ENCODE measurements at places on chromosomes 2 and 18.

- no peak for DNase-seq
Observed at GRCh38 chr18:59041296-59041695, 98.4 kb upstream of the SEC11C start.

DNA sequence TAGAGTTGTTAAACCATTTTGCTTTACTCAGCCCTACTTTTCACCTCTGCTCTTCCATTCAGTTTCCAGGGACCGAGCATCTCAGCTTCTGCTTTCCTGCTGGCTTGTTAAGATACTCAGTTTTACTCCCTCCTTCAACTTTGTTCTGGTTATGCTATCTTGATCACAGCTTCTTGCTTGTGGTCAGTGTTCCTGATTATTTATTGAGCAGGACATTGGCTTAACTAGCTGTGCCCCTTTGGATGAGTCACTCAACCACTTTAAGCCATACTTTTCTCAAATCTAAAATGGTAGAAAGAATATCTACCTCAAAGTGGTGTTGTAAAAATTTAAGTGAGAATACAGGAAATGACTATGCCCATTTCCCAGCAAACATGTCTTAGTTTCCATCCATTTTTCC, 124.0 kb downstream of the KYNU start:
- DNase-seq = no peak

- DNase-seq = no peak
Observed at GRCh38 chr2:208627110-208627884, 220.7 kb downstream of the PTH2R start.

GRCh38 chr18:57343833-57344232, 8.5 kb upstream of the ST8SIA3 start:
- DNase-seq = no peak

DNA sequence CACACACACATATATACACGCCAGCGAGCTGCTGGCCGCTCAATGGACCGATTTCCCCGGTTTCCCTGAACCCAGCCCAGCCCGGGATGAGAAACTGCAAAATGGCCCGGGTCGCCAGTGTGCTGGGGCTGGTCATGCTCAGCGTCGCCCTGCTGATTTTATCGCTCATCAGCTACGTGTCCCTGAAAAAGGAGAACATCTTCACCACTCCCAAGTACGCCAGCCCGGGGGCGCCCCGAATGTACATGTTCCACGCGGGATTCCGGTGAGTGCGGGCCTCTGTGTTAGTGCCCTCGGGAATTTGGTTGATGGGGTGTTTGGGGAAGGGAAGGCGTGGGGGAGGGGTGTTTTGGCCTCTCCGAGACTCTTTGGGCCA, 392 bp downstream of the ST8SIA3 start:
- DNase-seq = no peak

GRCh38 chr2:208311954-208312353, 45.9 kb downstream of the PIKFYVE start:
- no peak for DNase-seq

DNA sequence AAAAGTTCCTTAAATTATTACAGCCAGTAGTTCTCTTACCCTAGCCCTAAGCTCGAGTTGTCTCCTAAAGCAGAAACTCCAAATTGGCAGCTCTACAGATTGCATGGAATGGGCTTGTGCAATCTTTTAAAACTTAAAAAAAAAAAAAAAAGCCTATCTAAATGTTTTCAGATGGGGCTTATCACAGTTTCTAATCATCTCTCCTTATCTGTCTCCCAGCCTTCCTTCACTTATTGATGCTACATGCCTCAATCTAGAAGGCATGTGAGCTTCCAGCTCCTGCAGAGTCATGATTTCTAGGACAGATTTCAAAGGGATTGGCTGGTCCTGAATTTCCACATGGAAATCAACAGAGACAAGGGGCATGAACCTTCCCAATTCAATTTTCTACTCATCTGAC, 33.1 kb upstream of the PELI1 start:
- DNase-seq = no peak
